ENCODE measurements at places on chromosomes 13 and 19. TPM values are rescaled to one million over a fixed set of nuclear protein-coding genes. Genes with fewer than 3 reads are reported as not detected.

ECSIT gene
- total RNA-seq: 43.2 TPM

UGGT2 gene
- 34.6 TPM for total RNA-seq

CGB1 gene
- total RNA-seq: not detected

TMEM190 gene
- 3.7 TPM for total RNA-seq

WDR87 gene
- not detected for total RNA-seq

PRR19 gene
- 1.6 TPM for total RNA-seq
